ENCODE measurements at places on chromosomes 1 and 21. TPM values are rescaled to one million over a fixed set of nuclear protein-coding genes. Genes with fewer than 3 reads are reported as not detected.
A peak's percentile ranks its signal among the peaks of the same experiment; 100 is the strongest.

The PANK4 gene
- 14.7 TPM for total RNA-seq

The CD52 gene
- not detected for total RNA-seq

The FMOD gene
- 227 TPM for total RNA-seq

The KRTCAP2 gene
- total RNA-seq: 45.5 TPM

The MAP3K21 gene
- 3.6 TPM for total RNA-seq

The GBP1 gene
- total RNA-seq: 125 TPM

The F3 gene
- 356 TPM for total RNA-seq

The PKP1 gene
- 21.9 TPM for total RNA-seq

The GJA9 gene
- total RNA-seq: 1.7 TPM

The ATP8B2 gene
- 107 TPM for total RNA-seq

The PCBP3 gene
- total RNA-seq: 4.8 TPM

DNA sequence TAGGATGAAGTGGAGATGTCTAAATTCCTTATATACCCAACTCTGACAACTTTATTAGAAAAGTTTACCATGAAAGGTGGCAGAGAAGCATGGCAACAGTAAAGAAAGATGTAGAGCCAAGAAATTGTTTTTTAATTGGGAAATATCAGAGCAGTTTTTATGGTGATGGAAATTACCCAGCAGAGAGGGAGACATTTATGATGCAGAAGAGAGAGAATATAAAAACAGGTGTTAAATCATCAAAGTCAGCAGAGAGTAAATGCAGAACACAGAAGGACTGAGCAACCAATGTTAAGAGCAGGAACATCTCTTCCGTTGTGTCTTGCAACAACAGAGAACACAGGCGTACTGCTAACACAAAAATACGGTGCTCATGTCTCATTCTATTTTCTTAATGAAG is 28.2 kb downstream of the WARS2 start:
- DNase-seq: no peak

DNA sequence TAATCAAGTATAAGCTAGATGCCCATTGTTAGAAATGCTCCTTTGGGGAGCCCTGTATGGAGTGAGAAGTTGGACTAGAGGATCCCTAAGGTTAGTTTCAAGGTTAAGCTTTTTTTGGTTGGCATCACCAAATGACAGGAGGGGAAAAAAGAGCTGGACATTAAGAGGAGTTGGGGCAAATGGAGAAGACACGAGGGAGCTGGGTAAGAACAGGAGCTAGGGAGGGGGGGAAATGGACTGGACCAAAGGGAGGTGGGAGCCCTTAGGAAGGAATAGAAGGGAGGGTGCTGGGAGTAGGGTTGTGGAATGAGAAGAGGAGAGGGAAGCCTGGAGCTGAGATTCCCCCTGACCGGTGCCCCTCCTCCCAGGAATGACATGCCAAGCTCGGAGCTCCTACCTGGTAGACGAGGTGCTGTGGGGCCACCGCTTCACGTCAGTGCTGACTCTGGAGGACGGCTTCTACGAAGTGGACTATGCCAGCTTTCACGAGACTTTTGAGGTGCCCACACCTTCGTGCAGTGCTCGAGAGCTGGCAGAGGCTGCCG is 5.9 kb downstream of the KCNJ9 start:
- no peak for DNase-seq

DNA sequence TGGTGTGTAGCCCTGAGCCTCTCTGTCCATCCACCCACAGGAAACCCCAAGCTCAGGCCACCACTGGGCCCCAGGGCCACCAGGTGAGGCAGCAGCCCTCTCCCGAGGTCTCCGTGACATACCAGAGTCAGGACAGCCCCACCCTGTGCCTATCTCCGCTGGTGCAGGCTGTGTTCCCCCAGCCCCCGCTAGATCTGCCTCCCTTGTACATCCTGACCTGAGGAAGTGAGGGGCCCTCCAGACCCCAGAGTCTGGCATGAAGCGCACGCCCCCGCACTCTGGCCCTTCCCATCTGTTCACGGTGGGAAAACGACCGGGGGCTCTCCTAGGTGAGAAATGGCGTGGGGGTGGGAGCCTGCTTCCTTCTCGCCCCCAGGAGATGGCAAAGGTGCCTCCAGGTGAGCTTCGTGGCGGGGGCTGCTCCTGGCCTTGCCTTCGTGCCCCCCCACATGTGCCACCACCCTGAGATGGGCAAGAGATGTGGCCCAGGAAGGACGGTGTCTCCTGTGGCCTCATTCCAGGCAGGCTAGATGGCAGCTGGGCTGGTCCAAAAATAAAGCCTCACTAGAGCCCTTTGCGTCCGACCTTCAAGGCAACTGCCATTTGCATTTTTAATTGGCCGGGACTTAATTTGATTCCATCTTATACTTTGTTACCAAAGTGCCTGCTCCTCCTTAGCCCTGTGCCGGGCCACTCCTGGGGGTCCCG is 3.1 kb downstream of the GABRD start:
- DNase-seq: no peak

- DNase-seq: peak; percentile 54
Observed at GRCh38 chr1:93907718-93908117, 1.5 kb downstream of the GCLM start.

DNA sequence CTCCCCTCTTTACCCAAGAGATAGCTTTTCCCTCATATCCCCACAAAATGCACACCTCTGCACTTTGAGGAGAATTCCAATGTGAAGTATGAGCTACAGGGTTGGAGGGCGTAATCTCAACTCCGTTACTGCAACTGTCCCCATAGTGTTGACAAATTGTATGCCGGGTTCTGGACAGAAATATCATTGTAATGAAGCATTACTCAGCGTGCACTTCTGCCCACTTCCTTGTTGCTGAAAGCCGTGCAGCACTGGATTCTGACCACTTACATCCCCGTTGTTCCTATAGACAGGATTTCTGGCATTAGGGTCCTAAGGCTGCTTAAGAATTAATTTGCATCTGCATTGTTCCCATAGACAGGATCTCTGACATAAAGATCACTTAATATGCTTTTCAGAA is 205.6 kb downstream of the RHOU start:
- DNase-seq: no peak

DNA sequence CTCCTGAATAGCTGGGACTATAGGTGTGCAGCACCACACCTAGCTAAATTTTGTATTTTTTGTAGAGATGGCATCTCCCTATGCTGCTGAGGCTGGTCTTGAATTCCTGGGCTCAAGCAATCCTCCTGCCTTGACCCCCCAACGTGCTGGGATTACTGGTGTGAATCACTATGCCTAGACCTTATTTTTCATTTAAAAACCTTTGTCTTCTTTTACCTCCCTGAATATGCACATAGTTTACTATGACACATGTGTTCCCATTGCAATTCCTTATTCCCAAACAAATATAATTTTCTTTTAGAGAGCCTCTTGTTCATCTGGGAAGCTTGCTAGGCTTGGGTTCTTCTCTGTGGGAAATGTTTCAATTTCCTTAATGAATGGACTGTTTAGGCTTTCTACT is 16.8 kb downstream of the SH3BGR start:
- DNase-seq: no peak

- DNase-seq: no peak
Observed at GRCh38 chr1:101728029-101728428, 268.7 kb downstream of the OLFM3 start.

- DNase-seq: no peak
Observed at GRCh38 chr1:40945491-40945973, 34.0 kb upstream of the CTPS1 start.

GRCh38 chr1:12618965-12619791 is 1.2 kb upstream of the DHRS3 start:
- peak; percentile 96 for DNase-seq

- DNase-seq: no peak
Observed at GRCh38 chr1:66739401-66740157, 12.7 kb upstream of the DYNLT5 start.

- no peak for DNase-seq
Observed at GRCh38 chr1:169103002-169103401, 3.5 kb upstream of the ATP1B1 start.

- no peak for DNase-seq
Observed at GRCh38 chr1:78797108-78797781, 147.6 kb downstream of the IFI44 start.

DNA sequence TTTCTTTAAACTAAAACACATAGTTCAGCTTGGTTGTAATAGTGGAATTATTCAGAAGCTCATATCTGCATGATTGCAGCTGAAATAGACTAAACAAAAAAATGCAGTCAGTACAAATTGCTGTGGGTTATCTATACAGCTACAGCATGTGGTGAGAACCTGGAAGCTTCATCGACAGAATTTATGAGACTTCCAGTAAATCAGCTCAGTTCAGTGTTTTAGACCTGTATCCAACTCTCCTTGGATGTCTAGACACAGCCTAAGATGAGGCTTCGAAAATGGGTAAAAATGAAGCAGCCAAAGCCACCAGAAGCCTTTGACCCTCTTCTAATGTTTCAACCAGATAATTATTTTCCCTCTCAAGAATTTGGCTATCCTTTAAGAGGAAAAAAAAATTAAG is 127.1 kb upstream of the C1orf105 start:
- DNase-seq: peak; percentile 73

- no peak for DNase-seq
Observed at GRCh38 chr1:28887419-28887834, 26.9 kb upstream of the EPB41 start.

DNA sequence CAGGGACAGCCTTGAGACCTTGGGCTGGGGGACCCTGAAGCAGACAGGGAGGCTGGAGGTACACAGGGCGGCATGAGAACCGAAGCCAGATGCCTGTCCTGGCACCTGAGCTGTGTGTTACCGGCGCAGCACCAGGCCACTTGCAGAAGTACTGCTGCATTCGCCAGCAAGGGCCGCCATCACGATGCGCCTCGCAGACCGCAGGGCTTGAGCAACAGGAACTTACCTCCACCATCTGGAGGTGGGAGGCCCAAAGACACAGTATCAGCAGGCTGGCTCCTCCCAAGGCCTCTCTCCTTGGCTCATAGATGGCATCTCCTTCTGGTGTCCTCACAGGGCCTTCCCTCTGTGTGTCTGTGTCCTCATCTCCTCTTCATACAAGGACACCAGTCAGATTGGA is 90.1 kb downstream of the PRDM16 start:
- DNase-seq: no peak

DNA sequence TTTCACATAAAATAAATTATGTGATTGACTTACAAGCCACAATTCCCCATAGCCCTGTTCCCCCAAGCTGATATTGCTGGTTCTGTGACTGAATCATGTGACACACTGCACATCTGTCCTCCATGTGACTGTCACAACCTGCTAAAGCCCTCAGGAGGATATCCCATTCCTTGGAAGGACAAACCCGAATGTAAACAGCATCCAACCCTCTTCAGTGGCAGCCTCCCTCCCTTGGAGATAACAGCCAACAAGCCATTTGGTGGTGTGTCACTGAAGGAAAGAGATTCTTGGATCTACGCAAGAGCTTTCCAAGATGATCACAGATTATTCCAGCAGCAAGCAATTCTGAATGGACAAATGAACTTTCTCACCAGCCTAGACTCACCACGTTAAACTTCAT is 153.9 kb upstream of the TIAM1 start:
- no peak for DNase-seq

DNA sequence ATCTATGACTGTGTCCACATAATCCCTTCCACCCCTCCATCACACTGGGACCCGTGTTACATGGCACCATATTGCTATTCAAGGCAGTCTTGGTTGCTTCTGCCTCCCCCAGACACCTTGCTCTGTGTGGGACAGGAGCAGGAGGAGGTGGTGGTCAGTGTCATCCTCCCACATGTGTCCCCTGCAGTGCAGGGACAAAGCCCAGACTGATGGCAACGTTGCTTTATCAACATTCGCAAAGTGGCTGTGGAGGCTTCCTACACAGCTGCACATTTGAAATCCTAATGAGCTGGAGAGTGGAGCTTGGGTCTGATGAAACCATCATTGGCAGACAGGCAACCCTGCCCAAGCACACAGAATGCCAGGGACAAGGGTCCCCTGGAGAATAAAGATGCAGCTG is 26.2 kb downstream of the TRIM67 start:
- DNase-seq: no peak

- DNase-seq: no peak
Observed at GRCh38 chr1:238913210-238913609, 473.2 kb upstream of the CHRM3 start.

DNA sequence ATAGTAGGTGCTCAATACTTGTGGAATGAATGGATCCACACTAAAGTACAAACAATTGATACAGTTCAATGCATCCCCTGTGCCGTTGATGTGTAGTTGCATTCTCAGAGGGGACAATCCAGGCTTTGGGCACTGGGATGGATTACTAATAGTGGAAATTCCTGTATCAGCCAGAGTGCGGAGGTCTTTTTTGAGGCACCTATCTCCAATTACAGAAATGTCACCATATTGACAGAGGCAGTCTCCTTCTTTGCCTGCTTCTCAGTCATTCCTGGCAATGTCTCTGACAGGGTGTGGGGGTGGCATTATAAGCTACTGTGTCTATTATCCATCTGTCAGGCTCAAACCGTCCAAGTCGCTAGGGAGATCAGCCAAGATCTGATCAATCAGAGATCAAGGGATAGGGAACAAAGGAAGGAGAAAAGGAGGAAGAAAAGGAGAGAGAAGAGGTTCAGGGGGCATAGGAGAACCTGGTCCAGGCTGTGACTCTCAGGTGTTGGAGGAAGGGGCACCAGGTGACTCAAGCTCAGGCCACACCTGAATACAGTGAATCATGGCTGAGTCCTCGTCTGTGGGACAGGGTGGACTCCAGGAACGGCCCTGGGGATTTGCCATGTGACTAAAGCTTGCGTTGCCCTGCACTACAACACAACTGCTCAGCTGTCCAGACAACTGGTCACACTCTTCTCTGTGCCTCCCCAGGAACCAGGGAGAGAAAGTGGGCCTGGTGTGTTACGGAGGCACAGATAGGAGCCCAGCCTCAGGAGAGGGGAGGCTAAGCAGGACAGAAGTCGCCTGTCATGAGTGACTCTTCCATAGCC is 3.4 kb upstream of the LAMB3 start:
- DNase-seq: no peak

DNA sequence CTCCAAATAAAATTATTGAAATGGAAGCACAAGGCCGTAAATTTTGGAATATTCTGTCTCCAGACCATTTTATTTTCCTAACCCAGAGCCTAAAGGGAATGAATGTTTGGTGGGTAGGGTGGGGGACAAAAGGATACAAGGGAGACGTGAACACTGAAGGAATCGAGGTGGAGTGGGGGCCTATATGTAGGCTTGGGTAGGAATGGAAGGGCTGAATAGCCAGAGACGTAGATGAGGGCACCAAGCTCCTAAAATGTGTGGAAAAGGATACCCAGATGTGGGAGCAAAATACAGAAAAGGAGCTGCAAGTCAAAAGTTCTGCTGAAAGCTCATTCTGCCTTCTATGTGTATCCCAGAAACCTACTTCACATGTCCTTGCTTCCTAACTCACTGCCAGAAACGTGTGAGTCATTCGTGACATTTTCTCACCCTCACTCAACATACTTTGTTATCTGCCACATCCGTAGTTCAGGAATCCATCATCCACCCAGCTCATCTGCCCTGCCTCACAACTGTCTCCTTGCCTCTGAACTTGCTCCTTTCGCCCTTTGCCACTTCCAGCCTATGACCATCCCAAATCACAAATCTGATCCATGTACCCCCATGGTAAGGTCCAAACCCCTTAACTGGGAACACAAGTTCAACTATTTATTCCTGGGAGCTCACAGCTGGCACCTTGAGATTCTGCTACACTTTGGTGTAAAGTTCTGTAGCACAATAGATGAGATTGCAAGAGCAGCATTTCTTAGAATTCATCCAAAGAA is 84.1 kb upstream of the PRDX6 start:
- peak; percentile 34 for DNase-seq

GRCh38 chr1:113787663-113788062 is 24.6 kb downstream of the RSBN1 start:
- DNase-seq: no peak
